CD4-positive, alpha-beta T cell treated with Interferon alpha-2 for 1 hour (primary cell): ENCODE measurements at places on chromosomes 5 and 9.

DNA sequence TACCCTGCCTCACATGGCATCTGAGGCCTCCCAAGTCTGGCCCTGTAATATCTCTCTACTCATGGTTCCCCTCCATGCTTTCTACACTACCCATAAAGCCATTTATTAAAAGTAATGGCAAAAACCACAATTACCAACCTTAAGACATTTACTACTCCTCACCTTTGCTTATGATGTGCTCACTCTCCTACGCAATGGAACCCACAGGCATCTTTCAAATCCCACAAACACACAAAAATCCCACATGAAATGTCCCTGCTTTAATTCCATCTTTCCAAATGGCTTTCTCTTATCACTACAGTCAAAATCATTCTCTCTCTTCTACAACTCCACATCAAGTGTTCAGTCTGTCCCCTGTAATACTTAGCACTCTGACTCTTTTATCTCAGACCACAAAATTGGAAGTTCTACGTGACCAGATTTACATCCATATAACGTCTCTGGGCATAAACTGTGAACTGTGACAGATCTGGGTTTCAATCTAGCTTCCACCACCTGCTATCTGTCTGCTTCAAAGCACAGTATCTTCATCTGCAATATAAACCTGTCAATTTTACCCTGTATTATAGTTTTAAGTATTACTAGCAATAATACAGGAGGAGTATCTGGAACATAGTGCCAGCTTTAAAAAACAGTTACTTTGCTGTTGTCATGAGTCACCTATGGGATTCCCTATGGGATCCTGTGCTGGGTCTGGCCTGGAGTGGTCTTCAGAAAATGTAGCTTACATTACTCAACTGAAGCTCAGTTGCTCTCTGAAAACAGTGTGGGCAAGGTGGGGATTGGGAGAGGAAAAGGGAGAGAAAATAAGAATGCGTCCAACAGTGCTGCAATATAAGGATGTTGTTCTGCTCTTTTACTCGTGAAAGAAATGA lies 137.1 kb upstream of the TRIM32 start:
- DNase-seq, result no peak

GRCh38 chr5:31122998-31123951 lies 70.2 kb upstream of the CDH6 start:
- no peak for DNase-seq

GRCh38 chr9:11092974-11093373 lies 480.2 kb upstream of the PTPRD start:
- no peak for DNase-seq

GRCh38 chr5:103293099-103293498 lies 34.5 kb downstream of the MACIR start:
- DNase-seq, result no peak

GRCh38 chr5:115898656-115899055 lies 56.9 kb downstream of the AP3S1 start:
- no peak for DNase-seq

DNA sequence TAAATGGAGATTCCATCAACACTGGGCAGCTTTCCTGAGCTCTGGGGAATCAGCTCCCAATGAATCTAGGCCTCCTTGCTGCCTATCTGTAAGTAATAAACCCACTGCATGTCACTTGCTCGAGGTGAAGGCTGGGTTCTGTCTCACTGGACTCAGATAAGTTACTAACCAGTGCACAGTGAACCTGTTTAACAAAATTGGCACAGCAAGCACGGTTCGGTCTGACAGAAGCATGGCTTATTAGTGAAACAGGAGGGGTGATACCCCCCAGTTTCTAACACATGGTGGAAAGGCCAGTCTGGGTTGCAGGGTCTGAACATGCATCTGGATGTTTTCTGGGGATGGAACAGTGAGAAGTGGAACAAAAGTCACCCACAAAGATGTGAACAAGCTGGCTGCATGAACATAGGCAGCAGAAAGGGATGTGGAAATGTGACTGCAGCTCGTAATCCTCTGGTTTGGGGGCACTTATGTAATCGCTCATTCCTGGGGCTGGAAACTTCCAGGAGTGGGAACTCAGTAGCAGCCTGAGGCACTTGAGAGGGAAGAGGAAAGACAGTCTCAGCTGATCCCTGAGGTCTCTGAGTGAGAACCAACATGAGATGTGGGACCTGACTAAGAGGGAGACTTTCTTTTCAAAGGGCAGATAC lies 37.7 kb downstream of the UGT3A2 start:
- no peak for DNase-seq

GRCh38 chr9:111627260-111627963 lies 3.7 kb upstream of the DNAJC25 start:
- no peak for DNase-seq

DNA sequence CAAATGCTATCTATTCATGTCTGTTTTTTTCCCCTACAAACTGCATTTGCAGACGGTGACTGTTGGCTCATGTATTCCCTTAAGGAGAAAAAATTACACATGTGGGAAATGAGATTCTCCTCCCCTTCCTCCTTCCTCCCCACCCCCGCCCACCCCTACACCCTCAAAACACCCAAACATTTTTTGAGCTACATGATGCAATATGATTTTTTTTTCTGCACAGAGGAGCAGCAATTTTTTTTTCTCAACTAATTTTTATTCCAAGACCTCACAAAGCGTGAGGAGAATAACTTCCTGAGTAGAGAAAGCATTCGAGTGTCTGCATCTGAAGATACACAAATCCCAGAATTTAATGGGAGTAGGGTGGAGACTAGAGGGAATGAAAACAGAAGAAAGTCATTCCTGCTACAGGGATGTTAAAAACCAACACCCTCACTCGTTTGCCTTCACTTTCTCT lies 118.1 kb downstream of the PRDM6 start:
- DNase-seq, result no peak

GRCh38 chr9:21565155-21565554 lies 83.0 kb upstream of the IFNE start:
- no peak for DNase-seq

GRCh38 chr5:116514421-116514970 lies 60.1 kb downstream of the SEMA6A start:
- no peak for DNase-seq

DNA sequence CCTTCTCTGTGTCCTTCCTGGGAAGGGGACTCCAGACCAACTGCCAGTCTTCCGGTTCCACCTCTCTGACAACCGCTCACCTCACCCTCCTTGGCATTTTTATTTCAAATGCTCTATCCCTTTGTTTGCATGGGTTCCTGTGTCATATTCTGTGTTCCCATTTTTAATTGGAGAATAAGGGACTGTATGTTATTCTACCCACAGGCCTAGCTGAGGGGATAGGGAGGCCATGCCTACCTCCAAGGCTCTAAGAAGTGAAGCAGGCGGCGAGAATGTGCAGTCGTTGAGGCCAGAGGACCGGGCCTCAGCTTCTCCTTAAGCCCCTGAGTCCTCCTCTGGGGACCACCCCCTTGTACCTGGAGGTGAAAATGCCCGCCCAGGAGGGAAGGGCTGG lies 936 bp upstream of the WDR5 start:
- DNase-seq, result no peak

DNA sequence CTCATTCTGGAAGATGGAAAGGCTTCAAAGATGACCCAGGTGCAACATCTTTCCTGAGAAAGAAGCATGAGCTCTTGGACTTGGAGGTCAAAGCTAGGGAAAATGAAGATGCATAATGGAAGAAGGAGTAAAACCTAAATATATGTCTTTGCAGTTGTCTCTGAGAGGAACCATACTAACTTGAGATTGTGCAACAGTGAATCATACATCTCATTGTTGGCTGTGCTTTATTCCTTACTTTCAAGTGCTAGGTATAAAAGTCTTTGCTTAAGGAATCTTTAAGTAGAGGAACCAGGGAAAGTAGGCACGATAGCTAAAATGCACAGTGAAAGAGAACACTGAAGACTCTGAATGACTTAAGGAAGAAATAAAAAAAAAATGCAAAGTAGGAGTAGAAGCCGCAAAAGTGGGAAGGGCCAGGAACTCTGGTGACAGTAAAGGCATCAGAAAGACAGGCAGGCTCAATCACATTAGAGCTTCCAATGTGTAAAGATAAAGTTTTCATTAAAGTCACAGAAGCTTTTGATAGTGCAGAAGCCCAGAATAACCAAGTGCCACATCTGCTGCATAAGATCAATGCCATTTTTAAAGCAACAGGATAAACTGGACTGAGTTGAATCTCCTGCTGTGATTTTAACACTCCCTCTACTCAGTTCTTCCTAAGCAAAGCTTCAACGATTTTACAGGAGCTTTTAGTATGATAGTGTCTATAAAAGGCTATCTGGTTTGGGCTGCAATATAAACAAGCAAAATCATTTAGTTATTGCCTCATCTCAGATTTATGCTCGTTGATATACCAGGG lies 432.3 kb upstream of the EDIL3 start:
- DNase-seq, result no peak

- DNase-seq, result no peak
Measured at GRCh38 chr9:29816954-29817703, 2243.8 kb upstream of the C9orf72 start.

GRCh38 chr5:135315386-135315785 lies 83.6 kb downstream of the MACROH2A1 start:
- DNase-seq, result no peak

GRCh38 chr5:75059912-75060545 lies 7.7 kb upstream of the GCNT4 start:
- peak; percentile 62 for DNase-seq
